ENCODE measurements at places on chromosomes 1 and 21.
A peak's percentile ranks its signal among the peaks of the same experiment; 100 is the strongest.

GRCh38 chr1:145983206-145983675, 13.1 kb downstream of the TXNIP start:
- DNase-seq: no peak

DNA sequence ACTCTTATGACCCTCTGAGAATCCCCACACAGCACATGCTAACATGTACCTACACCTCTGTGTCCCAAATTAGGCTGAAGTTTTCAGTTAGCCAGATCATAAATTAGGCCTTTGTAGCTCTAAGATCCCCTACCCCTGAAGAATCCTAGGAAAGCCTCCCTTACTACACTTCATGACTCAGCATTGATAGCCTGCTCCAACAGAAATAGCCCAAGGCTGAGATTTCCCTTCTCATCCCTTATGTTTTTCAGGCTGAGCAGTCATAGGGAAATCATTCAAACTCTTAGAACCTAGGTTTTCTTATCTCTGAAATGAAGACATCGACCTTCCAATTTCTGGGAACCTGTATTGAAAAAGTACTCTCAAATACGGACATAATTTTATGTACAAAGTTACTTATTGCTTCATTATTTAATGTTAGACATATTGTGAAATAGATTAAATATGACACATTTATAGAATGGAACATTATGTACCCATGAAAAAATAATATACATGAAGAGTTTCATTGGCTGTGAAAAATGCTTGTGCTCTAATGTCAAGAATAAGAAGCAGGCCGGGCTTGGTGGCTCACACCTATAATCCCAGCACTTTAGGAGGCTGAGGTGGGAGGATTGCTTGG, 122.4 kb upstream of the UBE2U start:
- peak; percentile 76 for DNase-seq

GRCh38 chr1:6365047-6365446, 28.5 kb downstream of the ACOT7 start:
- DNase-seq: no peak

DNA sequence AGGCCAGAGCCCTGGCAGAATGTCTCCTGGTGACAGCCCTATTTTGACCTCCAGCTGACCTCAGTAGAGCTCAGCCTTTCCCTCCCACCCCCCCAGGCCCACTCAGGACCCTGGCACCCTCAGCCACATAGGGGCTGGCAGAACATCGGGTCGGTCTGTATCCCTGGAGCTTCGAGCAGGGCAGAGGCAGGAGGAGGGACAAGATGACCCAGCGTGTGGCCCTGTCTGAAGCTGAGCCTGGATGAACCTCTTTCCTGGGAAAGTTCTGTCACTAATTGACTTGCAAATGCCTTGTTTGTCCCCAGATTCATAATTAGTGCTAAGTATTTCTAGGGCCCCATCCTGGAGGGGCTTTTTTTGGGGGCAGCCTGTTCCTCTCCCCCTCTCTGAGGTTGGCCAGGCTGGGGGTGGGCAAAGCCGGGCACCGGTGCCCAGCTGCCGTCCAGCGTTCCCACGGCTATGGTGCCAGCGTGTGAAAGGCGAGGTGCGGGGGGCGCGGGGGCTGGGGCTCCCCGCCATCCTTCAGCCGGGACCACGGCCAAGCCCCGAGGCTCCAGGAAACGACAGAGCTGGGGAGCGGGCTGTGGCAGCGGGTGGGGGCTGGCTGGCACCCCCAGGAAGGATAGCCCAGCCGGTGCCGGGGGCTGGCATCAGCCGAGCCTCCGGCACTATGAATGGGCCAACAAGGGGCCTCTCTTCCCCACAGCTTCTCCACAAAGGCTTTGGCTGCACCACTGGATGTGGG, 31.4 kb downstream of the RHBG start:
- DNase-seq: no peak

DNA sequence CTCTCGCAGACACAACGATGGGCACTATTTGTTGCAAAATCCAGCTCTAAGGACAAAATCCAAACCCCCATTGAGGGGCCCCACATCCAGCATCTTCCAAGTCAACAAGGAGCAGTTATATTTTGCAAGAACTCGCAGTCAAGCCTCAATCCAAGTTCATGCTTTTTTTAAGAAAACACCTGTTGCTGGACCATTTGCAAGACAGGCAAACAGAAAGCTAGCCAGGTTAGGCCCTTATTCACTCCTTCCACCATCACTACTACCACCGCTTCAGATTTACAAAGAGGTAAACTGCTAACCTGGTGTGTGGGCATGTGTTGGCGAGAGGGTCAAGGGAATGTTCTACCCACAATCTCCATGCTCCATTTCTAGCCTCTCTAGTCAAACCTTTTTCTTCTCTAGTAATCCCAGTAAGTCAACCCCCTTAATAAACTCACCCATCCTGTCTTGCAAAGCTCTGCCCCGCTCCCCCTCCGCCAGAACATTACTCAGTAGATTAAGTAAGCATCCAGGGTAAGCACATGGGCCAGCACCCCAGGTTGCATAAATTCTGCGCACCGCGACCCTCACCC, 703 bp downstream of the ERI3 start:
- peak; percentile 49 for DNase-seq

- DNase-seq: peak; percentile 59
Measured at GRCh38 chr1:41898191-41898713, 20.5 kb downstream of the HIVEP3 start.

- DNase-seq: no peak
Measured at GRCh38 chr1:93605026-93605568, 76.5 kb downstream of the BCAR3 start.

GRCh38 chr1:10430216-10431069, at the start of gene CENPS:
TSS of gene CENPS (plus strand) at chr1:10430433. CDS start at chr1:10430518, 85 bp downstream.
- DNase-seq: peak; percentile 53

GRCh38 chr1:19344372-19344810, 32.3 kb downstream of the SLC66A1 start:
- DNase-seq: no peak

DNA sequence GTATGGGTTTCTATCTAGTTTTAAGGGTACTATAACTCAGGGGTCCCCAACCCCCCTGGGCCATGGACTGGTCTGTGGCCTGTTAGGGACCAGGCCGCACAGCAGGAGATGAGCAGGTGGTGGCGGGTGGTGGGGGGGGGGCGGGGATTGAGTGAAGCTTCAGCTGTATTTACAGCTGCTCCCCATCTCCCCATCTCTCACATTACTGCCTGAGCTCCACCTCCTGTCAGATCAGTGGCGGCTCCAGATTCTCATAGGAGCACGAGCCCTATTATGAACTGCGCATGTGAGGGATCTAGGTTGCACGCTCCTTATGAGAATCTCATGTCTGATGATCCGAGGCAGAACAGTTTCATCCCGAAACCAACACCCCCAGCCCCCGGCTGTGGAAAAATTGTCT, 95.1 kb upstream of the SLC45A1 start:
- DNase-seq: no peak

DNA sequence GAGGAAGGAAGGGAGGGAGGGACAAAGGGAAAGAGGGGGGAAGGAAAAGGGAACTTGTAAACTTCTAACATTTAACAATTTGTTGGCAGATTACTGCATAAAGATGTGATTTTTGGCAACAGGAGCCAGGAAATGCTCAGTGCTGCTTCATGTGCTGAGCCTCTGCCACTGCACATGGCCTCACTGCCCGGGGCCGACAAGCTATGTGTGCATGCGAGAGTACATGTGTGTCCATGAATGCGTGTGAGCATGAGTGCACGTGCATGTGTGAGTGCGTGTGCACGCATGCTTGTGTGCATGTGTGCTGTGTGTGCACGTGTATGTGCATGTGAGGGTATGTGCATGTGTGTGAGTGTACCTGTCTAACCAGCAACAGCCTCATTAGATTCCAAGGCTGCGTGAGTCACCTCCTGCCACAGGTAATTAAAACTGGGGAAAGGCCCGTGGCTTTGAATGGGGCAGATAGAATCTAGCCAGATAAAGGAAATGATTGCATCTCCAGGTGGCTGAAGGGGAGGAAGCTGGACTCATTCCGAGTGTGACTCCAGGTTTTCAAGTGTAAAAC, 41.4 kb upstream of the TSPEAR start:
- DNase-seq: peak; percentile 89

GRCh38 chr1:41806472-41807155, 112.1 kb downstream of the HIVEP3 start:
- DNase-seq: no peak

- no peak for DNase-seq
Measured at GRCh38 chr1:12285496-12286143, 55.8 kb downstream of the VPS13D start.

DNA sequence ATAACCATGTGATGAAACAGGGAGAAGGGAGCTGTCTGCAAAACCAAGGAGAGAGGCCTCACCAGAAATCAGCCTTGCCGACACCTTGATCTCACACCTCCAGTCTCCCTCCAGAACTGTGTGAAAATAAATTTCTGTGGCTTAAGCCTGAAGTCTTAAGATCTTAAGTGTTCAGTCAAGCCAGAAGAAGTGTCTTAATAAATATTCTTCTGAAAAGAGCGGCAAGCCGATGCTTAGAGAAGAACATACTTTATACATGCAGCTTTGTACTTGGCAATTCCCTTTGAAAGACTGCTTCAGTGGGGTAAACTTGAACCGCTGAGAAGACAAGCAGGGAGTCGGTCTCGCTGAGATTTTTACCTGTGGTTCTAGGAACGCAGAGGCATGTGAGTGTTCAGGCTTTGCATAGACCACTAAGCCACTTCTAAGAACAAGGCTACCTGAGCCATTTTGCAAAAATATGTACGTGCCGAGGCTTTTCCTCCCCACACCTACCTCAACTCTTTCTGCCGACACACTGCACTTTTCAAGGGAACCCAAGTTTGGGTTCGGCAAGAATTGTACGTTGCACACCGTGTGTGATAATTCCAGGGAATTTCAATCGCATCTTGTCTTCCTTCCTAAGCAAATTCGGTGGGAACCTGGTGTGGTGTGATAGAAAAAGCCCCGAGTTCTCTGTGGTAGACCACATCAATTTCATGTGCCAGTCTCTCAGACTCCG, 3.4 kb downstream of the RUNX1 start:
- no peak for DNase-seq

- DNase-seq: no peak
Measured at GRCh38 chr1:56396581-56396980, 182.8 kb downstream of the PLPP3 start.

DNA sequence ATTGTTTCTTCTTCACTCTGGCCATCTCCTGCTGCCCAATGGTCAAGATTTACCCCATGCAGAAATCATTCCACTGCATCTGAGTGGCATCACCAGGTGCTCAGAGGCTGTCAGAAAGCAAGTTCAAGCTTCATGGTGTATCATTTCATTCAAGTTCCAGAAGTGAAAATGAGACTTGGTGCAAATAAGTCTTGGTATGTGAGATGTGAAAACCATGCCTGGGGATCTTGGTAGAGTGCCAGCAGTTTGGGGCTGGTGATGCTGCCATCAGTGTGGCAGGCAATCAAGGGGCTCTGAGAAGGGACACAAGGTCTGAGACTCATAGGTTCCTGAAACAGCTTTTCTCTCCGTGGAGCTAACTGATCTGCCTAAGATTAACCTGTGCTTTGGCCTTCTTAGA, 52.0 kb downstream of the CD2 start:
- DNase-seq: no peak

- DNase-seq: no peak
Measured at GRCh38 chr1:118984722-118985639, 3.2 kb downstream of the TBX15 start.

- DNase-seq: no peak
Measured at GRCh38 chr1:220462752-220463151, 65.2 kb upstream of the MARK1 start.

DNA sequence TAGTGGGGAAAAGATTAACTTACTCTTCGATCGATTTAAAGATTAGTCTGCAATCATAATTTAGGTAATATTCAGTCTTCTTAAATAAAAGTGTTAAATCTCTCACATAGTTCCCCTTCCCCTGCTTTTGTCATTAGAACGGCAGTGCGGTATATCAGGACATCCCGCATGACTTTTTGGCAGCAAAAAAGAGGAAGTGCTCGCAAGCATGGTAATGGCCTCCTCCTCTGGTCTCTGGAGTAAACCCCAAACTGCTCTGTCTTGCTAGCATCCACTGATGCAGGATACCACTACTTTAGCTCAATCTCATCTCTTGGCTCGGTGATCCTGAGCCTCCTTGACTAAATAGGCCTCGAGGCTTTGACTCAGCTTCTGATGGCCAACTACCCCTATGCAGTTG, 78.7 kb upstream of the VAV3 start:
- DNase-seq: no peak

GRCh38 chr1:235883261-235883927, 16.7 kb upstream of the LYST start:
- peak; percentile 60 for DNase-seq

- DNase-seq: peak; percentile 68
Measured at GRCh38 chr1:207328004-207328403, 6.5 kb downstream of the CD55 start.

GRCh38 chr1:178048883-178049282, 45.0 kb upstream of the RASAL2 start:
- DNase-seq: peak; percentile 69

DNA sequence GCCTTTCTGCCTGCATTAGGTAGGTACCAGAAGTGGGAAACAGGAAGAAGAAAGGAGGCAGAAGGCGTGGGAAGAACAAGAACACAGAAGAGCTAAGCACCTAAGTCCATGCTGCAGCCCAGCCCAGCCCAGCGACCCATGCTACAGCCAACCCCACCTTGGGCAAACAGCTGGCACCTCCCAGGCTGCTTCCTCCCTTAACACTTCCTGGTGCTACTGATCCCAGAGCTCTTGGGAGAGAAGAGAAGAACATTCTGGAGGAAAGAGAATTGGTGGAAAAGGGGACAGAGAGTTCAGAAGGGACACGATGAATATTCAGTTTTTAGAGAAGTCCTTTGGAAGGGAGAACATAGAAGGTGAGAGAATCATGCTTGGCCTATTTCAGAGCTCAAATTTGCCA, 28.5 kb downstream of the PLEKHA6 start:
- no peak for DNase-seq

- no peak for DNase-seq
Measured at GRCh38 chr21:29676395-29676794, 263.4 kb downstream of the GRIK1 start.

All from bronchial epithelial cell (primary cell).